ENCODE measurements at places on chromosomes 12 and 14.

GRCh38 chr12:92597997-92598396 is 104.8 kb upstream of the PLEKHG7 start:
- no peak for DNase-seq

- no peak for DNase-seq
Observed at GRCh38 chr14:73739899-73740617, 25.9 kb upstream of the PNMA1 start.

DNA sequence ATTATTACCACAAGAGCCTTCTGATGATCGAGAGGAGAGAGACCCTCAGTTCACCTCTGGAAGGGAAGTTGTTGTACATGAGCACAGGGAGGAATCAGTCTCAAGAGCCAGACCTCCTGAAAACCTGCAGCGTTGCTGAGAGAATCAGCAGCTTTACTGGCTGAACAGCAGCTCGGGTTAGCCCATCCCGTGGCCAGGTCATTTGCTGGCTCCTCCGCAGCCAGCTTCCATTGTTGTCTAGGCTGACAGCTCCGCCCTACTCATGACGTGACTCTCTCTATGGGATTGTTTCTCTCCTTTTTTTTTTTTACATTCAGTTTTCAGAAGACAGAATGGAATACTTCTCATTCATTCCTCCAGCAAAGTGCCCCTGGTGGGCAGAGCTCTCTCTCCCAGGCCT is 69.9 kb downstream of the TGFB3 start:
- DNase-seq = no peak

DNA sequence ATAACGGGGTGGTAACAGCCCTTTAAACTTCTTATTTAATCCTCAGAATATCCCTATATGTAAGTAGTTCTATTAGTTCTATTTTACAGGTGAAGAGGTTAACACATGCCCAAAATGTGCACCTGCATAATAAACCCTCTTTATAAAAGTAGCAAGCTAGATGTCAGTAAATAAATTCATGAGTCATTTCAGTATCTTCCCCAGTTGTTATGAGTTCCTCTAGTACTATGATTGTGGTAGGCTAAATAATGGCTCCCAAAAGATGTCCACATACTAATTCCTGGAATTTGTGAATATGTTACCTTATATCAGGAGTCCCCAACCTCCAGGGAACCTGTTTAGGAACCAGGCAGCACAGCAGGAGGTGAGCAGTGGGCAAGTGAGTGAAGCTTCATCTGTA is 106.5 kb downstream of the TMTC3 start:
- DNase-seq = no peak

- peak; percentile 39 for DNase-seq
Observed at GRCh38 chr14:70013271-70013873, 134.2 kb downstream of the SMOC1 start.

DNA sequence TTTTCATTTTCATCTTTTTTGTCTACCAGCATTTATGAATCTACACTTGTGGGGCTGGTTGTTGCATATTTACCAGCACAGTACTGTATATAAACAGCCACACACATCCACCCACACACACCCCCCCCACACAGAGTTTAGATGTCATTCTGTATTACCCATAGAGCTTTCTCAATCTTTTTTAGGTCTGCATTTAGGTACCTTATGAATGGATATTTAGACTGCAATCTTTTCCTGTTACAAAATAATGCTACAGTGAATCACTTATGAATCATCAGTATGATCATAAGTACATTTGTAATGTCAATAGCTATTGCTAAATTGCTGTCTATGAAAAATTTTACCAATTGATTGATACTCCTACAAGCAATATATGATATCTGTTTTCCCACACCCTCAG is 67.3 kb upstream of the STK38L start:
- no peak for DNase-seq

GRCh38 chr14:106691601-106692291 is 1165.4 kb downstream of the TMEM121 start:
- DNase-seq = peak; percentile 78

GRCh38 chr12:1660304-1661187 is 30.3 kb upstream of the ADIPOR2 start:
- DNase-seq = peak; percentile 50

- DNase-seq = no peak
Observed at GRCh38 chr12:105723066-105723465, 392.6 kb downstream of the C12orf75 start.

- DNase-seq = no peak
Observed at GRCh38 chr12:82688035-82688501, 1.4 kb downstream of the TMTC2 start.

GRCh38 chr12:89306827-89307473 is 45.4 kb downstream of the DUSP6 start:
- no peak for DNase-seq

DNA sequence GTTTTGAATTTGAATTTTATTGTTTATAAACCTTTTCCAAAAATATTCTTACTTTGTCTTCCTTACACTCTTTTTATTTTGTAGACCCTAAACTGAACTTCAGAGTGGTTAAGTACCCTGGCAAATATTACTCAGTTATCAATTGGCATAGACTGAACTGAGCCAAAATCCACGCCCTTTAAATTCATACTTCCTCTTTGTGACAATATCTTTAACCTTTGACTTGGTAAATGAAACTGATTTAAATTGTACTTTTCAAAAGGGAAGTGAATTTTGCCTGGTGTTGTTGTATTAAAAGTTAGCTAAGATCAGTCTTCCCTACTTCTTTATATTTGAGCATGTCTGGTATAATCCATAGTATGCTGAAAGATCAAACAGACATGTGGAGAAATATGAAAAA is 184.3 kb upstream of the USP15 start:
- DNase-seq = no peak

DNA sequence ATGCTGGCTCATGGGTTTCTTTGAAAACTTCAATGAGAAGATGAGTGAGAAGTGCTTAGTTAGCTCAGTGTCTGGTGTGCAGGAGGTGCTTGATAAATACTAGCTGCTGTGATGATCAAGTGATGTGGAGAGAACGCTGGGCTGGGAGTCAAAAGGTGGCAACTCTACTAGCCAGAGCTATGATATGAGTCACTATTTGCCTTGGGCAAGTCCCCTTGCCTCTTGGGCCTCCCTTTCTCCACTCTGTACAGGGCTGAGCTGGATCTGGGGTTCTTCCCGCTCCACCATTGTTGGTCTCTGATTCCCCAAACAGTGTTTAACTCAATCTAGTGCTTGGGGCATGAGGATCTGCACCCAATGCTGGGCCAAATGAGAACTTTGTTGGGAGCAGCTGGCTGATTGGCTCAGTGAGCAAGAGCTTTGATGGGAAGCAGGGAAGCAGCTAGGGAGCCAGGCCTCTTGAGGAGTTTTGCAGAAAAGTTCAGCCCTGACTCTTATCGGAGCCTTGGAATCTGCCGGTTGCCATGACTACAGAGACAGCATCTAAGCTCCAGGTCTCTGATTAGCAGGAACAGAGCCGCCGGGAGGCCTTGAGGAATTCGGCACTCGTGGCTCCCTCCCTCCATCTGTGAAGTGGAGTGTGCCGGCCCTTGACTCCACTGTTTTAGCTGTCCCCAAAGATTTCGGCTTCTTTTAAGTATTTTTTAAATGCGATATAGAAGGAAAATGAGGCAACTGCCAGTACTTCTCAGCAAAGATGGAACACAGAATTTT is 82.1 kb upstream of the HSPB8 start:
- no peak for DNase-seq

DNA sequence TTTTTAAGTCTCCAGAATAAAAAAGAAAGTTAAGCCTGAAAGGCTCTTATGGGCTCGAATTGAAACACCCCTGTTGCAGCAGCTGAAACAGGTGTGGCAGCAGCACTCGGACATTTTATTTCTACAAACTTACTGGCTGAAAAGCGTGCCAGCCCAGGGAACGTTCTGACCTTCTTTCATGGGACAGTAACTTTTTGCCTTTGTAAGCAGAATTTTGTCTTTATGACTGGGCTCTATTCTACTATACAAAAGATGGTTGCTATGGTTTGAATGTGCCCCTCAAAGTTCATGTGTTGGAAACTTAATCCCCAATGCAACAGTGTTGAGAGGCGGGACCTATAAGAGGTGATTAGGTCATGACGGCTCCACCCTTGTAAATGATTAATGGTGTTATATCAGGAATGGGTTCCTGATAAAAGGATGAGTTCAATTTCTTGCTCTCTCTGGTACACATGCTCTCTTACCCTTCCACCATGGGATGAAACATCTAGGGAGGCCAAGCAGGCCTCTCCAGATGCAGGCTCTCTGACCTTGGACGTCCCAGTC is 52.7 kb downstream of the PELI2 start:
- no peak for DNase-seq

DNA sequence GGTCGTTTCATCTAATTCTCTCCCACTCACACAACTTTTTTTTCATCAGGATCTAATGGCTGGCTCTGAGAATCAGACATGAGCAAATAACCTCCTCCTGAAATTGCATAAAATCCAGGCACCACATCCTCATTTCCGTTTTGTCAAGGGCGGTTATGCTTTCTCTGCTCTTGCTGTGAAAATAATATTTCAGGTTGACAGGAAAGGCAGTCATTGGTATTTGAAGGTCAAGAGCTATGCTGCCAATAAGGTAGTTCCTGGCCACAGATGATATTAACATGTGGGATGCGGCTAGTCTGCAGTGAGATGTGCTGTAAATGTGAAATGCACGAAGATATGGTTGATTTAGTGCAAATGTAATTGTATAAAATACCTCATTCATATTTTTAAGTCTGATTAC is 870.2 kb upstream of the TMEM132C start:
- DNase-seq = no peak

DNA sequence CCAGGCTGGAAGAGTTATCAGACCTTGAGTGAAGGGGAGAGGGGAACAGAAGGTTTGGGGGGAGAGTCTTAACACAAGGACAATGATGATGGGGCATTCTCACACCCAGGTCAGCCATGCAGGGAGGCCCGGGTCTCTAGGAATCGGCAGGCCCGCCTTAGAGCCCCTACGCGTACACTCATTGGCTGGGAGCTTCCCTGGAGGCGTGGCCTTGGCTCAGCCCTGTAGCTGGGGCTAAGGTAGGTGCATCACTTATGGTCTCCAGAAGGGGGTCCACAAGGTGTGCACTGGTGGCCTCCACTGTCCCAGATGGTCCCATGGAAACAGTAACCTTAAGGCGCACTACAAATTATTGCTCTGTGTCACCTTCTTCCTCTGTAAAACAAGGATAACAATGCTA is 660.1 kb downstream of the MED13L start:
- no peak for DNase-seq

- DNase-seq = no peak
Observed at GRCh38 chr12:114399664-114400211, 6.2 kb downstream of the TBX5 start.

GRCh38 chr12:27012239-27012981 is 1.8 kb downstream of the TM7SF3 start:
- no peak for DNase-seq

- DNase-seq = no peak
Observed at GRCh38 chr14:35495278-35495677, 38.7 kb upstream of the INSM2 start.

- DNase-seq = no peak
Observed at GRCh38 chr14:52878469-52878868, 72.4 kb downstream of the FERMT2 start.

DNA sequence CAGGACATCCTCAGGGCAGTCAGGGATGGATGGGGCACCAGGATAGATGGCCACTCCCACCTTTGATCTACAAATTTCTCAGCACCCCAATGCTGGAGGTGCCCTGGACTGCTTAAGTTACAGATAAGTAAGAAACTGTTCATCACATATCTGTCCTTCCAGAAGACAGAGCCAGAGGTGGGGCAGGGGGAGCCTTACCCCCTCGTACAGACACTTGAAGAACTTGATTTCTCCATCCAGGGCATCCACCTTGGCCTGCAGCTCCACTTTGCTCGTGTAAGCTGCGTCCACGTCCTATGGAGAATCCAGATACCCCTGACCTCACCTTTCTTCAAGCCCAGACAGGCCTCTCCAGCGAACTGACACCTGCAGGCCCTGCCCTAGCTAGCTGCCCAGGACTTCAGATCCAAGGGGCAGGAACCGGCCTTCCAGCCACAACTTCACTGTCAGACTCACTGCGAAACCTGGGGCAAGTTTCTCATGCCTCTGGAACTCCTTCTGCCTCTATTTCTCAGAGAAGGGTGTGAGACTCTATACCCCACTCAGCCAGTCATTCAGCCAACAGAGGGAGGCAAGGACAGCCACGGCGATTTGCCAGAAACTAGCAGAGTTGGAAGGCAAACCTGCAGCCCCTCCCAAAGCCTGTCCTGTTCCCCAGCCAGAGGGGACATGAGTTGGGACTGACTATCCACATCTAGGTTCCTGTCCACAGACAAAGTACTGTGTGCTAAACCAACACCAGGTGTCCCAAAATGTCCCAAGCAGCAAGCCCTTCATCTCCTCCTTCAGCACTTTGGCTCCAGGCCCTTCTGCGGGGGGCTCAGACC is 3.8 kb downstream of the KRT73 start:
- no peak for DNase-seq

- DNase-seq = no peak
Observed at GRCh38 chr12:51131745-51132521, 41.0 kb downstream of the TFCP2 start.

- DNase-seq = no peak
Observed at GRCh38 chr12:12527820-12528296, 34.8 kb downstream of the DUSP16 start.

DNA sequence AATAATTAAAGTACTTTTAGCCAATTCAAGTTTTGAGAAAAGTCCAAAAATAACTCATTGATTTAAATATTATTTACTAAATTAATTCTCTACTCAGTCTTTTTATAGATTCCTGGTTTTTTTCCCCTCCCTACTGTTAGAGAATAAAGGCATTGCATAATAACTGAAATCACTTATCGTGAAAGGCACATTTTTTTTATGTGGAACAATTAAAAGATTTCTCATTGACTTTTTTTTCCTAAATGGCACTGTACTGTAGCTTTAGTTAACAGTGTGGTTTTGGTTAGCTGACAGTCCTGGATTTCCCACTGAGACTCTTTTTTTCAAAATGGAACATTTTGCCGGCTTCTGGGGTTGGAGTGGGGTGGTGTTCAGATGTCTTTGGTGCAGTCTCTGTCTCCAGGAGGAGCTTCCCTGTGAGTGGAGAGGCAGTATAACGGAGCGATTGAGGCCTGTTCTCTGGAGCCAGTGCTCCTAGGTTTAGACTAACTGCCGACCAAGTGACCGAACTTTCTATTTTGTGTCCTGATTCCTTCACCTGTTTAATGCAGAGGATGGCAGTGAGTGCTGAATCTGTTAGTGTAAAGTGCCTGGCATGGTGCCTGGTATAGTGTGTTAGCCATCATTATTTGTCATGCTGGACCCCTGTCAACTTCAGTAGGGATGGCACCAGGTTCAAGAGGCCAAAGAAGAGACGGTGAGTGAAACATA is 117.7 kb downstream of the ADCK1 start:
- no peak for DNase-seq

Measured in activated T-cell treated with anti-CD3 and anti-CD28 coated beads, Interleukin-2, amount 50 U/mL, for 24 hours (primary cell).